Suprapubic skin (tissue), 4 donors: ENCODE measurements at places on chromosomes 6 and 20. TPM values are rescaled to one million over a fixed set of nuclear protein-coding genes. Genes with fewer than 3 reads are reported as not detected.
A peak's percentile ranks its signal among the peaks of the same experiment; 100 is the strongest.

NRSN1 gene
- not detected for total RNA-seq

NOTCH4 gene
- total RNA-seq, result 9.9 TPM

HCRTR2 gene
- not detected for total RNA-seq

GJA1 gene
- total RNA-seq, result 484 TPM

OSTM1 gene
- total RNA-seq, result 26.9 TPM

SGK2 gene
- total RNA-seq, result 6.9 TPM

- H3K27ac ChIP-seq, result peak overlapping the region; percentile 55
- H3K36me3 ChIP-seq, result peaks cover 58% of the 10 kb centered on the region
- peaks cover 15% of the 10 kb centered on the region for H3K4me1 ChIP-seq
- H3K4me3 ChIP-seq, result no peak overlapping the region
- no peak for DNase-seq
- no peaks in the 10 kb centered on the region for H3K27me3 ChIP-seq
Measured at GRCh38 chr20:34938466-34939163, 17.0 kb downstream of the GSS start.

GRCh38 chr20:1818247-1818840 is 76.9 kb upstream of the SIRPA start:
- peak; percentile 11 for DNase-seq
- peaks cover 20% of the 10 kb centered on the region for H3K4me1 ChIP-seq
- H3K27me3 ChIP-seq, result no peaks in the 10 kb centered on the region

- peaks cover 36% of the 10 kb centered on the region for H3K4me1 ChIP-seq
- H3K4me3 ChIP-seq, result peak overlapping the region; percentile 82
- DNase-seq, result peak; percentile 18
- H3K27ac ChIP-seq, result peak overlapping the region; percentile 90
Measured at GRCh38 chr6:158645064-158646022, 800 bp upstream of the DYNLT1 start.

GRCh38 chr6:92050216-92050615 is 1369.1 kb downstream of the EPHA7 start:
- H3K4me3 ChIP-seq, result no peak overlapping the region
- no peaks in the 10 kb centered on the region for H3K36me3 ChIP-seq
- no peak for DNase-seq
- no peaks in the 10 kb centered on the region for H3K4me1 ChIP-seq

- H3K4me1 ChIP-seq, result peaks cover 11% of the 10 kb centered on the region
- no peaks in the 10 kb centered on the region for H3K27me3 ChIP-seq
- no peak overlapping the region for H3K4me3 ChIP-seq
- no peaks in the 10 kb centered on the region for H3K36me3 ChIP-seq
- no peak for DNase-seq
- H3K27ac ChIP-seq, result no peak overlapping the region
Measured at GRCh38 chr20:375265-375889, 5.2 kb upstream of the TRIB3 start.

DNA sequence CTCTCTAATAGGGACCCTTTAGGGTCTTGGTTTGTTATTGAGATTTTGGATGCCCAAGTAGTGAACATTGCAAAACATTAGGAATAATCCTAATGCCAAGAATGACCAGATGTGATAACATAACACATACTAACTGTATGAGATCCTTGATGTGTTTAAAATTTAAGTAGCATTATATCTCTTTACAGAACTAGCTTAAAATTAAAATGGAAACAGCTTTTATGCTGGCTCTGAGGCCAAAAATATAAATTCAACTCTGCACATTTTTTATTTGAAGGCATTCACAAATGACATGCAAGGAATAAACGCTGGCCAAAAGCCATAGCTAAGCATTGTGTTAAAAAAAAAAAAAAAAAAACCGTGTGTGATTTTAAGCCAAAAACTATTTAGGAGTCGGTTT is 47.7 kb upstream of the TCF21 start:
- H3K4me3 ChIP-seq, result no peak overlapping the region
- DNase-seq, result no peak
- H3K27me3 ChIP-seq, result peaks cover 9% of the 10 kb centered on the region
- H3K36me3 ChIP-seq, result no peaks in the 10 kb centered on the region

GRCh38 chr6:15475261-15475660 is 187.6 kb downstream of the DTNBP1 start:
- H3K4me1 ChIP-seq, result peaks cover 27% of the 10 kb centered on the region
- H3K4me3 ChIP-seq, result no peak overlapping the region
- no peak for DNase-seq
- no peaks in the 10 kb centered on the region for H3K27me3 ChIP-seq
- peaks cover 7% of the 10 kb centered on the region for H3K36me3 ChIP-seq

GRCh38 chr6:72048080-72048479 is 161.7 kb downstream of the RIMS1 start:
- H3K27ac ChIP-seq, result no peak overlapping the region
- H3K27me3 ChIP-seq, result no peaks in the 10 kb centered on the region
- DNase-seq, result no peak

DNA sequence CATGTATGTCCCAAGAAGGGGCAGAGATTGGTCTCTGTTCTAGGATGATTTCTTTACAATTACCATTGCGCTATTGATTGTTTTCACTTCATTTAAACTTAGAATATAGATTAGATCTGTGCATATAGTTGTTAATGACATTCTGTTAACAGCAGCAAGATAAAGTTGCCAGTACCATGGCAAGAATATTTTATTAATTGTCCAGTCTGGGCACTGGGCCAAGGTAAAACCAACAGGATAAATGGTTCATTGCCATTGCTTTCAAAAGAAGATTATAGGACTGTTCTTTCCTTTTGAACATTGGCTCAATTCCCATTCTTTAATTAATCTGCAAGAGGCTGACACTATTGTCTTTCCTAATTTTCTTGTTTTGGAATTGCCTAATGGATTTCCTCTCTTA is 592.4 kb downstream of the RFPL4B start:
- no peak overlapping the region for H3K4me3 ChIP-seq
- H3K36me3 ChIP-seq, result no peaks in the 10 kb centered on the region
- H3K4me1 ChIP-seq, result peaks cover 3% of the 10 kb centered on the region
- H3K27me3 ChIP-seq, result no peaks in the 10 kb centered on the region
- no peak for DNase-seq

DNA sequence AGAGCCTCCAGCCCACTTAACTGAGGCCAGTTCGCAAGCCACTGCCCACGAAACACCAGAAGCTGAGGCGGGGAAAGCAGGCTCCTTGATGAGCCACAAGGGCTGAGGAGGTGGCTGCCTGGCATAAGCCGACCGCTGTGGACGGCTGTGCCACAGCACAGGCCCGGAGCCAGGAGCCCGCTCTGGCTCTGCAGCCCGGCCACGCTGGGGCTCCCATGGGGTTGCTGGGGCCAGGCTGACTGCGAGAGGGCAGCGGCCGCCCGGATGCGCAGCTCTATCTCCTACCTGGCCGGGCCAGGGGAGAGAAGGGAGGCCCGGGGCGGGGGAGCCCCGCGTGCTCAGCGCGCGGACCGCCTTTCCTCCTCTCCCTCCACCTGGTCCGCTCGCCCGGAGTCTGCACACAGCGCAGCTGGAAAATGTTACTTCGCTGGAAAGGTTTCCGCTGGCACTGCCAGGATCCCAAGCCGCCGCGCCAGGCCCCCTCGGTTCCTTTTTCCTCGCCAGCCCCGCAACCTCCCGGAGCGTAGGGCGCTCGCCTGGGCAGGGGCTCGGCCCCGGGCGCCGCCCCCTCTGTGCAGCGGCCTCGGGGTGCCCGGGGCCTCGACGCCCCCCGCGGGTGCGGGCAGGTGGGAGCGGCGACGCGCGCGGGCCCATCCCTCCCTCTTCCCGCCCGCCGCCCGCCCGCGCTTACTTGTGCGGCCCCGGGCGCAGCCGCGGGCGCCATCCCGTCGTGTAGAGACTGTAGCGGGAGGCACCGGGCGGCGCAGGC is 657 bp downstream of the EMILIN3 start:
- DNase-seq, result peak; percentile 57
- no peak overlapping the region for H3K27ac ChIP-seq
- H3K36me3 ChIP-seq, result no peaks in the 10 kb centered on the region

DNA sequence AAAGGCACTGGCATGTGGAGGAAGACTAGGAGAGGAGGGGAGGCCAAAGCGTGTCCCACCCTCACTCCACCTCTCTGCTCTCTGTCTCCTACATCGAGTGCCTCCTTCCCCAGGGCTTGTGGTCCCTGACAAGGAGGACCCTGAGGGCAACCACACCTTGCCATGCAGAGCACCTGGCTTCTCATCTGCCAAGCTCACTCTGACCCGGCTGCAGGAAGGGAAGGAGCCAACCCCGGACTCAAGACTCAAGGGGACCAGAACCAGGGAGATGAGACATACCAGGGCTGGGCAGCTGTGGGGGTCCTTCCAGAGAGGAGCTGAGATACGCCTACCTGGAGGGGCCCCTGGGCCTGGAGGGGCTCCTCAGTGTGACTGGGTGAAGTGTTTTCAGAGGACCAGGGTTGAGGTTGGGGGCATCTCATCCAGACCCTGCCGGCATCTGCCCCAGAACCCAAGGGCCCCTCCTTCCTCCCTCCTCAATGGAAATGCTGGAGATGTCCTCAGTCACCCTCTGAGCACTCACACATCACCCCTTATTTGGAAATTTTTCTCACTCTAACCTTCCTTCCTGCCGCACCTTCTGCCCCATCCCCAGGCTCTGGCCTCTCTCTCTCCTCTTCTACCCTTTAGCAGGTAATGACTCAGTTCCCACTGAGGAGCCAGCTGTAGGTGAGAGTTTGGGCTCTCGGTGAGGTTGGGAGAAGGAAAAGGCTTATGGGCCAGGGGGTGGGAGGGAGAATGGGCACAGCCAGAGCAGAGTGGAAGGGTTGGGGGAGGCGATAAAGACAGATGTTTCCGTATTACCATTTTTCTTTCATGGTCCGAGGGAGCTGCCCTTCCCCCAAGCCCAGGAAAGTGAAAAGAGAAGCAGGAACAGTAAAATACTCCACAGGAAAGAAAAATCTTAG is 32.0 kb upstream of the POU5F1 start:
- no peak for DNase-seq
- peak overlapping the region; percentile 78 for H3K27ac ChIP-seq
- H3K4me3 ChIP-seq, result no peak overlapping the region
- no peaks in the 10 kb centered on the region for H3K27me3 ChIP-seq

DNA sequence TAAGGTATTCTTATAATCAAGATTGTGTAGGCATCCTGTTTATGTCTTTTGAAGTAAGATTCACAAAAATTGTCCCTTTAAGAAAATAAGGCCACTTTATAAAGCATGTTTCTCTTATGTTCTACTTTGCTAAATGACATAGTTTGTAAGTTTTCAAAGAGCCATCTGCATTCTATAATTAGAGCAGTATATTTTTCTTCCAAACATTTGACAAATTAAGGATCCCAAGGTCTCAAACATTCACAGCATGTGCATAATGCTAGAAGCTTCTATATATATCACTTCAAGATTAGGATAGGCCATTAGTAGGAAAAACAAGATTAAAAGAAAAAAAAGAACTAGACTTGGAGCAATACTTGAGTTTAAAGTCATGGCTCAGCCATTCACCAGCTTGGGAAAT is 55.9 kb upstream of the DOK5 start:
- no peak overlapping the region for H3K27ac ChIP-seq
- no peak overlapping the region for H3K4me3 ChIP-seq
- H3K27me3 ChIP-seq, result no peaks in the 10 kb centered on the region
- no peaks in the 10 kb centered on the region for H3K36me3 ChIP-seq
